Esophagus squamous epithelium (tissue), 5 donors: ENCODE measurements at places on chromosomes 7 and 10.

GRCh38 chr10:119281581-119282071 is 74.3 kb downstream of the GRK5 start:
- H3K27ac ChIP-seq, result peak overlapping the region; percentile 66
- no peak overlapping the region for H3K4me3 ChIP-seq
- no peaks in the 10 kb centered on the region for H3K36me3 ChIP-seq
- DNase-seq, result no peak
- H3K4me1 ChIP-seq, result peaks cover 80% of the 10 kb centered on the region

DNA sequence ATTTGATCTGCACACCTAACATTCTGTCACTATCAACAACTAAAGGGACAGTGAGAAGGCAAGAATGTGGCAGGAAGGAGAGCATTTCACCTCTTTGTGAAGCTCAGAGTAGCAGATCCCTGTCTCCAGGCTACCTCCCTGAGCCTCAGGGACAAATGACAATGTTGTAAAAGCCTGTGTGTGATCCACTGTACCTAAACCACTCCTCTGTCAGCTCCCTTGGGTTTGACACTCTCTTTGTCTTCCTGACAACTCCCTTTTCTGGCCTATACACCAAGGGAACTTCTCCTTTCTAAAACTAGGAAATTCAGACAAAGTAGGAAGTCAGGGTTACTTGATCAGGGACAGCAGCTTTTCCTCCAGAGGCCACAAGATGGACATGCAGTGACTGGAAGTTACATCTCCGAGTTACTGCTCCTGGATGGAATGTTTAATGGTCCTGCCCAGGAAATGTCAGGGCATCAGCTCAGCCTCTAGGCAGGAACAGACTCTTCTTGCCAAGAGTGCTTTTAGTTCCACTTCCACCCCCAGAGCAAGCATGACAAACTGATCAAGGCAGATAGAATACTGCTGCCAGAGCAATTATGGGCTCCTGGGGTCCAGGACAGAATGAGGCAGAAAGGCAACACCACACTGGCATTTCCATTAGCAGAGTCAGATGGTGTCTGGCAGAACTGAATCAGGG is 1014.5 kb upstream of the LRRTM3 start:
- no peaks in the 10 kb centered on the region for H3K4me1 ChIP-seq
- H3K27ac ChIP-seq, result no peak overlapping the region
- no peaks in the 10 kb centered on the region for H3K36me3 ChIP-seq
- no peak overlapping the region for H3K4me3 ChIP-seq

GRCh38 chr7:44891372-44891771 is 6.0 kb upstream of the PURB start:
- no peak for DNase-seq
- no peak overlapping the region for H3K4me3 ChIP-seq
- H3K36me3 ChIP-seq, result no peaks in the 10 kb centered on the region
- H3K4me1 ChIP-seq, result peaks cover 3% of the 10 kb centered on the region
- H3K27ac ChIP-seq, result no peak overlapping the region

DNA sequence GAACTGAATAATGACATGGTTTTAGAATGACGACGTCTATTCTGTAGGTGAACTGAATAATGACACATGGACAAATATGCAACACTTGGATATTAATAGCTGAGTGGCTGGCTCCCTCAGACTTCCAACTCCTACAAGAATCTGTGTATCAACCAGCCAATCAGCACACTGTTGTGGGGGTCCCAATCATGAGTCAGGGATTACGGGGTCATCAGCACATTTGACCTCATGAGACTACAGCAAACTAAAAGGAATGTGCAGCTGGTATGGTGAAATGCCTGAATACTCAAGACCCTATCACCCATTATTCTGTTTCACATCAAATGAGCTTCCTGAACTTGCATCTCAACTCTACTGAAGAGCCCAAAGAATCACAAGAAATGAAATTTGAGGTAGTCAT is 192.5 kb downstream of the ANK3 start:
- no peak overlapping the region for H3K4me3 ChIP-seq
- no peaks in the 10 kb centered on the region for H3K27me3 ChIP-seq
- H3K4me1 ChIP-seq, result no peaks in the 10 kb centered on the region
- no peak overlapping the region for H3K27ac ChIP-seq
- no peak for DNase-seq
- H3K36me3 ChIP-seq, result peaks cover 74% of the 10 kb centered on the region

GRCh38 chr10:3982746-3983442 is 197.9 kb upstream of the KLF6 start:
- no peaks in the 10 kb centered on the region for H3K27me3 ChIP-seq
- no peak overlapping the region for H3K27ac ChIP-seq
- DNase-seq, result no peak
- no peak overlapping the region for H3K4me3 ChIP-seq

DNA sequence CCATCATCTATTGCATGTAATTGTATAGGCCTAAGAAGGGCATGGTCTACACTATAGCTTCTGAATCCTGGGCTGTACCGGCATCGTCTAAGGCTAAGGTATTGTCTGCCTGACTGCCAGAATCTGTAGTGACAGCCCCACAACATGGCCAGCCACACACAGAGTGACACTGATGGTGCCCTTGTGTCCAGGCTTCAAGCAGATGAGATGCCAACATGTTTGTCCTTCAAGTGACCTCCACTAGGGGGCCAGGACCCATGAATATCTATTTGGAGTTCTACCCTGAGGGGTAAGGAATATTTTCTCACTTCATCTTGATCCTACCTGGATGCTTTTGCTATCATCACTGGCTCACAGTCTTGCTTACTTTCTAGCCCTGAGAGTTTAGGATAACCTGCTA is 1.5 kb downstream of the CYP3A7 start:
- DNase-seq, result no peak
- no peaks in the 10 kb centered on the region for H3K36me3 ChIP-seq
- H3K27ac ChIP-seq, result no peak overlapping the region

- H3K4me1 ChIP-seq, result no peaks in the 10 kb centered on the region
- H3K36me3 ChIP-seq, result no peaks in the 10 kb centered on the region
- DNase-seq, result no peak
- no peak overlapping the region for H3K4me3 ChIP-seq
These were observed 433.4 kb downstream of the KCNMA1 start for GRCh38 chr10:77204171-77204570.

DNA sequence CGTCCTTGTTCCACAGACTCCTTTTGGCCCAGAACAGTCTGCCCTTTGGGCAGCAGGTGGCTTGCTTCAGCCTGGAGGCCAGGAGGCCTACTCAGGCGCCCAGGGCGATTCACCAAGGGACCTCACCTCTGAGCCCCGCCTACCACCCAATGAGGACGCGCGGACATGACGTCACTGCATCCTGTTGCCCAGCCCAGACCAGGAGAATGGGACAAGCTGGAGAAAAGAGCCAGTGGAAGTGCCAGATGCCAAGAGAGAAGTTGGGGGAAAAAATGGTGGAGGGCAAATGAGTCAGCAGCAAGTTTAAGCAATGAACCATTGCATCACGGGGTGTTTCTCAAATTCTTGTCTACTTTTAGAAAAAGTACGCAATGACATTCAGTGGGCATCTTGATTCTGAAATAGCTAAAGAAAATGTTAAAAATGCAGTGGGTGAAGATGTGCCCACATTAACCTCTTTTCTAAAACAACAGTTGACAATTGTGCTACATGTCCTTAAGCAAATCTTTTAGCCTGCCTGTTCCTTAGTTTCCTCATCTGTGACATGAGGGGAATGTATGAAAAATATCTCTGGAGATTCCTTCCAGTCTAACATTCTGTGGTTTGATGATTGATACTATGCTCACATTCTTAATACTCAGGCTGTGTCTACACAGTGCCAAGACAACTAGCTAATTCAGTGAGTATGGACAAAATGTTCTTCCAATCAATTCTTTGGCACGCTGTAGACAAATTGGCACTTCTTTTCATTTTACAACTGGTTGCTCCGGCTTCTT is 23.9 kb upstream of the LEP start:
- H3K4me3 ChIP-seq, result no peak overlapping the region
- no peaks in the 10 kb centered on the region for H3K27me3 ChIP-seq
- H3K36me3 ChIP-seq, result no peaks in the 10 kb centered on the region
- H3K4me1 ChIP-seq, result no peaks in the 10 kb centered on the region

- H3K4me3 ChIP-seq, result no peak overlapping the region
- H3K27ac ChIP-seq, result peak overlapping the region; percentile 14
- DNase-seq, result no peak
- no peaks in the 10 kb centered on the region for H3K27me3 ChIP-seq
- H3K36me3 ChIP-seq, result no peaks in the 10 kb centered on the region
- no peaks in the 10 kb centered on the region for H3K4me1 ChIP-seq
These were observed 351.5 kb upstream of the AUTS2 start for GRCh38 chr7:69246758-69247157.

DNA sequence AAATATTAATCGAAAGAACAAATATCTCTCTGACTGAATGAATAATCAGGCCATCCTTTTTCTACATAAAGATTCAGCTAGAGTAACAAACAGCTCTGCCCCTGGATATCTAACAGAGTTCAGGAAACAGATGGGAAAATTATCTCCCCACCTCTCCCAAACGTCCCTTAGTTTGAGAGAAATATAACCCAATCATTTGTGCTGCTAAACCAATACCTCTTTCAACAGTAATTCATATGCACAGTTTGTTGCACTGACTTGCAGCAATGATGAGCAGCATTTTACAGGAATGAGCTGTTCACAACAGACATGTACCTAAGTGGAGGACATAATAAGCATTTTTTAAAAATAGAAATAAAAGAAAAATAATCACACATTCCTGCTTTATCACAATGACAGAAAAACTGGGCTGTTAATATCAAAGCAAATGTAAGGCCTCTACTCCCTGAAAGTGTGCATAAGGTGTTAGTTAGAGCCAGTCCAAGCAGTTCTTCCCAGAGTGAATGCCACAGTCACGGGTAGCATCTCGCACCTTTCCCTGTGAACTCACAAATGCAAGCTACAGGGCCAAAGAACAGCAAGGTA is 2.3 kb downstream of the CREB3L2 start:
- peaks cover 25% of the 10 kb centered on the region for H3K4me1 ChIP-seq
- H3K4me3 ChIP-seq, result peak overlapping the region; percentile 100
- H3K27me3 ChIP-seq, result no peaks in the 10 kb centered on the region
- DNase-seq, result no peak
- H3K36me3 ChIP-seq, result no peaks in the 10 kb centered on the region
- H3K27ac ChIP-seq, result peak overlapping the region; percentile 92

- DNase-seq, result no peak
- no peak overlapping the region for H3K4me3 ChIP-seq
- no peaks in the 10 kb centered on the region for H3K27me3 ChIP-seq
- no peaks in the 10 kb centered on the region for H3K36me3 ChIP-seq
These were observed 59.0 kb downstream of the TBXAS1 start for GRCh38 chr7:139887992-139888481.

GRCh38 chr10:35933940-35934641 is 292.0 kb upstream of the FZD8 start:
- DNase-seq, result no peak
- H3K27ac ChIP-seq, result no peak overlapping the region
- no peak overlapping the region for H3K4me3 ChIP-seq
- no peaks in the 10 kb centered on the region for H3K36me3 ChIP-seq
- H3K4me1 ChIP-seq, result no peaks in the 10 kb centered on the region

DNA sequence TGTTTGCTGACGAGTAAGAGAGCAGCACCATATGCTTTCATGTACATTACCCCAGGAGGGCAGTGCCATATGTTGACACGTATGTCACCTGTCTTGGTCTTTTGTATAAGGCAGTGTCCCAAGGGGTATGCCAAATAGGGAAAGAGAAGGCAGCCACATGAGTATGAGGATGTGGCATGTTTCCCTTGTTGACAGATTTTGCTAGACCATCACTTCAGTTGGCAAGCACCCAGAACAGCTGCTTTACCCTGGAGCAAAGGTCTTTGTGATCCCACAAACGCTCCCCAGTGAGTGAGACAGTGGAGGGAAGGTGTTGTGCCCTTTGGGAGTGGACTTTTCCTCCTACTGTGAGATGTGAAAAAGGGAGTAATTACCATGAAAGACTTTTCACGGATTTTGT is 350.1 kb downstream of the ETV1 start:
- no peak for DNase-seq
- no peak overlapping the region for H3K27ac ChIP-seq

- H3K27ac ChIP-seq, result no peak overlapping the region
- no peaks in the 10 kb centered on the region for H3K4me1 ChIP-seq
- H3K36me3 ChIP-seq, result no peaks in the 10 kb centered on the region
- H3K27me3 ChIP-seq, result no peaks in the 10 kb centered on the region
- no peak for DNase-seq
- H3K4me3 ChIP-seq, result no peak overlapping the region
These were observed 5.5 kb downstream of the FXYD4 start for GRCh38 chr10:43376828-43377423.

DNA sequence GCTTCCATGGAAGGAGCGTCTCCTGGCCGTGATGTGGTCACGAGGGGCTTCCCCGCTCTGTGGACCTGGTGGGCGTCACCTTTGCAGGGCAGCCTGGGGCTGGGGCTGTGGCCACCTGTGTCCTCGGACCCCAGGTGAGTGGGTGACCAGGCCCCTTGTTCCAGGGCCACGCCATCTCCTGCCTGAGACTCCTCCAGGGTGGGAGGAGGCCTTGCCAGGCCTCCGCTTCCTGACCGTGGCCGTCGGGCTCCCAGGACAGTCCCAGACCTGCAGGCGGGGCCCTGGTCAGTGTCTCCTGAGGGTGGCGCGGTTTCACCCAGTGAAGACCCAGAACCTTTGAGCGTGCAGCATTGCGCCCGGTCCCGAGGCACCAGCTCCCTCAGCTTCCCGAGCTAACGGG is 20.4 kb upstream of the UTF1 start:
- H3K36me3 ChIP-seq, result no peaks in the 10 kb centered on the region
- no peak for DNase-seq
- H3K4me3 ChIP-seq, result no peak overlapping the region
- H3K27ac ChIP-seq, result no peak overlapping the region
- H3K27me3 ChIP-seq, result no peaks in the 10 kb centered on the region

GRCh38 chr10:123571978-123572377 is 94.2 kb upstream of the GPR26 start:
- H3K4me1 ChIP-seq, result no peaks in the 10 kb centered on the region
- DNase-seq, result no peak
- H3K4me3 ChIP-seq, result no peak overlapping the region
- H3K27me3 ChIP-seq, result no peaks in the 10 kb centered on the region

- no peaks in the 10 kb centered on the region for H3K36me3 ChIP-seq
- no peak overlapping the region for H3K4me3 ChIP-seq
- no peaks in the 10 kb centered on the region for H3K27me3 ChIP-seq
These were observed 25.4 kb downstream of the STAM start for GRCh38 chr10:17669185-17669872.

GRCh38 chr10:110269374-110270318 is 35.1 kb downstream of the SMNDC1 start:
- no peaks in the 10 kb centered on the region for H3K4me1 ChIP-seq
- DNase-seq, result no peak
- no peak overlapping the region for H3K4me3 ChIP-seq
- no peaks in the 10 kb centered on the region for H3K36me3 ChIP-seq
- H3K27ac ChIP-seq, result no peak overlapping the region

- no peaks in the 10 kb centered on the region for H3K27me3 ChIP-seq
- DNase-seq, result no peak
- H3K4me1 ChIP-seq, result no peaks in the 10 kb centered on the region
- H3K27ac ChIP-seq, result no peak overlapping the region
These were observed 61.1 kb upstream of the TMEM196 start for GRCh38 chr7:19834566-19834965.
